Mucosa of gallbladder (tissue), 1 donor: ENCODE measurements at places on chromosomes 11 and 22. TPM values are rescaled to one million over a fixed set of nuclear protein-coding genes. Genes with fewer than 3 reads are reported as not detected.

The SCN2B gene
- 0.69 TPM for total RNA-seq

The C22orf42 gene
- not detected for total RNA-seq

The OR52E8 gene
- total RNA-seq = not detected

The SPDYC gene
- total RNA-seq = not detected

The SLC1A2 gene
- total RNA-seq = 0.58 TPM
